Fibroblast of the aortic adventitia (primary cell): ENCODE measurements at places on chromosomes 6 and 20.

DNA sequence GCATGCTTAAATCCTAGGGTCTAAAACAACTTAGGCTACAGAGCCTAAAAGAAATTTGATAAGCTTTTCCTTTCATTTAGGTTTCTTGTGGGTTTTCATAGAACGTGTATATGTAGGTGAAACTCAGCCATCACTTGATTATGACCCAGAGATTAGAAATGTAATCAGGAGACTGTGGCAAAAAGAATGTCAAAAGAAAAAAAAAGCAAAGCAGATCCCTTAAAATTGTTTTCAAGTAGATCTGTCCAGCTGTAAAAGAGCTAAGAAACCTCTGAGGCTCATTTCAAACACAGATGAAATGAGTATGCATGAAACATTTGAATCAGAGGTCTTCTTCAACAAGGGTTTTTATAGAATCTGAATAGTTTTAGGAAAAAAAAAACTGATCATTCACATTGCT, 341.3 kb upstream of the PRDM1 start:
- no peak for DNase-seq

DNA sequence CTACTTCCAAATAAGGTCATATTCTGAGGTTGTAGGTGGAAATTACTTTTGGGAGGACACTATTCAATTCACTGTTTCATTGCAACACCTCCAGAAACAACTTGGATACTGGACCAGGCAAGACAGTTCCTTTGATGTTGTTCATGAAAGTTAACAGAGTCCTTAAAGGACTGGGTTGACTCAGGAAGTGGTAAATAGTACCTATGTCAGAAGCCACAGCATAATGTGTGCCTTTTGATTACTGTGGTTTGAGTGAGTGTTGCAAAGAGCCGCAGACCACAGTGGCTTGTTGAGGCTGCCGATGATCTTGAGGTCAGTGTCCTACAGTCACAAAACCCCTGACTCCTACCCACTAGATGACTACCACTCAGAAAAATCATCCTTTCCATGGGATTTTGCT, 10.9 kb downstream of the IL20RA start:
- DNase-seq: no peak

GRCh38 chr20:22681591-22682248, 97.3 kb upstream of the FOXA2 start:
- no peak for DNase-seq

DNA sequence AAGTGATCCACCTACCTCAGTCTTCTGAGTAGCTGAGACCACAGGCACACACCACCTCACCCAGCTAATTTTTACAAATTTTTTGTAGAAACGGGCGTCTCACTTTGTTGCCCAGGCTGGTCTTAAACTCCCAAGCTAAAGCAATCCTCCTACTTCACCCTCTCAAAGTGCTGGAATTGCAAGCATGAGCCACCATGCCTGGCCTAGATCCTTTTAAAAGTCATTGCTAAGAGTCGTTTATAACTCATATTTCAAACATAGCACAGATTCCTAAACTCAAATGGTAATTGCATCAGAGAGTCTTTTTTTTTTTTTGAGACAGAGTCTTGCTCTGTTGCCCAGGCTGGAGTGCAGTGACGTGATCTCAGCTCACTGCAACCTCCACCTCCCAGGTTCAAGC, 7.7 kb upstream of the SAMHD1 start:
- DNase-seq: no peak

GRCh38 chr20:64246616-64247306, 8.8 kb upstream of the PCMTD2 start:
- no peak for DNase-seq

DNA sequence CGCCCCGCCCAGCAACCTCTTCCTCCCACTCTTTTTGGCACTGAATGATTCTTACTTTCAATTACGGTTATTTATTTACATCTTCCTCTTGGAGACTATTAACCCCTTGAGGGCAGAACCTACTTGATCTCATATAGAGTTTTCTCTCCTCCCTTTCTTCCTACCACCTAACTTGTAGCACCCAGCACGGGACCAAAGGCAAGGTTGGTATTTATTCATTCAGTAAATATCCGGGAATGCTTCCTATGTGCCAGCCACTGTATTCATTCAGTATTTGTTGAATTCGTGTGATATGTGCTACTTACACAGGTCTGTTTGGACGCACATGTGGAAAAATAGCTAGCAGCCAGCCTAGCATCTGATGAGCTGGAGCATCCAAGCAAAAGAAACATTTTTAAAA, 1.3 kb upstream of the CNKSR3 start:
- DNase-seq: no peak

DNA sequence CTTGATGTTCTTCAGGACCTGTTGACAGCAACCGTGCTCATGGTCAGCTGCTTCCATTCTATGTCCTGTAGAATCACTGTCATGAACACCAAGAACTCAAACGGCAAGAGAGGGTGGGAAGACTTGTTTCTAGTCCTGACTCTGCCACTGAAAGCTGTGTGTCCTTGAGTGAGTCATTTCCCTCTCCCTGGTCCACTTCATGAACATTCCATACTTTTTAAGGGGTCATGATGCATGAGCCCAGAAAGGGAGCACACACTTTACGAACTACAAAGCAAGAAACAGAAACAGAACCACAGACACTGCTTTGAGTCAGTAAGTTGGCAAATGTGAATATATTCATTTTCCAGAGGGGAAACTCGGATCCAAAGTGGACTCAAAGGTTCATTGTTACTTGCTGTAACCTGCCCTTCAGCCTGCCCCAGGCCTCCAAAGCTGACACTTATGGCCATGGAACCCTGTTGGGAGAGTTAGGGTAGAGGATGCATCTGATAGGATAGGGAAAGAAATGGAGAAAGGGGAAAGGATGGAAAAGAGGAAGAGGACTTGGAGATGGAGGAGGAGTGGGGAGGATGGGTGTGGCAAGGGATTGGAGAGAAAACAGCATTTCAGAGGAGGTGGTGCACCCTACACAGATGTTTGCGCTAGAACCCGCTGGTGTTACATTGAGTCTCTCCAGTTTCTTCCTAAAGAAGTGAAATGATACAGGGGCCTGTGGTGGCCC, 129.8 kb downstream of the FOXO3 start:
- DNase-seq: peak; percentile 51

- no peak for DNase-seq
Observed at GRCh38 chr20:35981969-35982368, 13.6 kb downstream of the CNBD2 start.

- DNase-seq: no peak
Observed at GRCh38 chr6:47759364-47759763, 22.5 kb upstream of the OPN5 start.

GRCh38 chr6:42970871-42971612, 7.9 kb downstream of the PEX6 start:
- no peak for DNase-seq

- DNase-seq: peak; percentile 77
Observed at GRCh38 chr6:83221889-83222479, 28.8 kb downstream of the RWDD2A start.

GRCh38 chr6:121439926-121440325, 4.5 kb downstream of the GJA1 start:
- peak; percentile 39 for DNase-seq

GRCh38 chr6:98900706-98901105, 47.0 kb downstream of the FBXL4 start:
- DNase-seq: no peak

DNA sequence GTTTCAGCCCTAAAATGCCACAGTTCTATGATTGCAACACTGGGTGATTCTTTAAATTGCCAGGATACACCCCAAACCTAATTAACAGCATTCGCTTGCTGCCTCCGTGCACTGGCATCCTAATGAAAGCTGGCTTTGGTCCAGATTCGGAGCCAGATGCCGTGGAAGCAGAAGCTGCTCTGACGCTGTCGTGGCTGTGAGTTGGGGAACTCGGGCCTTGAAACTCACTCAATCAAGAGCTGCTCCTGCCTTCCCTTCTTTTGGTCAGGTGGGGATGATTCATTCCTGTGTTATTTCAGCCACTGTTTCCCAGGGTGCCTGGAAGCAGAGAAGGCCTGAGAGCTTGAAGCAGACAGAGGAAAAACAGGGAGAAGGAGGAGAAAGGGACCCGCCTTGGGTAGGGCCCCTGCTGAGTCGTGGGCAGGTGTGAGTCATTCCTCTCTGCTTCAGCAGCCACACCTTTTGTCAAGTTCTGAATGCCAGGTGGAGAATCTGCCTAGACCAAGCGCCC, 36.2 kb upstream of the DSP start:
- peak; percentile 49 for DNase-seq

GRCh38 chr6:4567141-4567540, 209.1 kb upstream of the CDYL start:
- peak; percentile 57 for DNase-seq

DNA sequence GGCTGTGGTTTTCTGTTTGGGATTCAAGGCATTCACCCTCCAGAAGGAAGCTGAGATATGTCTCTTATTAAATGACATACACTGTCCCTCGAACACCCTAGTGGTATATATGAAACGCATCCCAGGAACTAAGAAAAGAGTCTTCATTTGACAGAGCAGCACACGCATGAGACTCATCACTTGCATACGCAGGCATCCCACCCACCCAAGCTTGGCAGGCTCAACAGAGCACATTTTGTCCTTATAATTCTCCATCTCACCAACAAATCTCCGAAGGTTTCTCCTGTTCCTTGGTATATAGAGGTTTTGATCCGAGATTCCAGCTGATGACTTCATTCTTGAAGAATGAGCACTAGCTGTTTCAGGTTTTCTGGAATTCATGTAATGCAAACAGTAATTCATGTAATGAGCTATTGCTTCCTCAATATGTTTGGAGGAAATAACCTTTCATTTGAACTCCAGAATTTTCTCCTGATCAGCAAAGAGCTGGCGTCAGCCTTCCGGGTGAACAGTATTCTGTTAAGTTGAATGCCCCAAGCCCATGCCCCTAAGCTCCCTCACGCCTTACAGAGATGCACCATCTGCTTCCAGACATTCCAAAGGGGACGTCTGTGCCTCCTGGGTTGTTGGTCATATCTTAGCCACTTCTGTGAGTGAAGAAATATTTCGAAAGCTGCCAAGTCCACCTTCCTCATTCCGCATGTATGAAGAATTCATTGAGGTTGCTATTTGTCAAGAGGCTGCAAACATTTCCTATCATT, 66.0 kb upstream of the CDH4 start:
- peak; percentile 82 for DNase-seq

DNA sequence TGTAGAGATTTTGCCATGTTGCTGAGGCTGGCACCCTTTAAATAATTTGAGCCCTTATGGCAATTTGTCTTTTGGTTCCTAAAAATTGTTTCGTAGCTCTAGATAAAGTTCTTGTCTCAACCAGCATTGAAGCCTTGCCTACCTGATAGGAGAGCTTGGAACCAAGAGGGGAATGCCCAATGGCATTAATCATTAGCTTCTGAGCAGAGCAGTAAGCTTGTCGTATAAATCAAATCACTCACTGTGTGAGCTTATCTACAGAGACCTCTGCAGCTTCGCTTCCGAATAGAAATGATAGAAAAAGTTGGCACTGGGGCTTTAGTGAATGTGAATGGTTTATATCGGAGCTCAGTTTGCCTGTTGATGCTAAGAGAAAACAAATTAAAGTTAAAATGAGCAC, 10.7 kb downstream of the ANKRD6 start:
- no peak for DNase-seq
